Activated CD8-positive, alpha-beta T cell treated with anti-CD3 and anti-CD28 coated beads for 36 hours (primary cell): ENCODE measurements at places on chromosomes 2 and 18.

- DNase-seq = no peak
Observed at GRCh38 chr18:28637897-28638296, 461.0 kb upstream of the CDH2 start.

- peak; percentile 73 for DNase-seq
Observed at GRCh38 chr2:98551316-98551715, 57.0 kb downstream of the COA5 start.

DNA sequence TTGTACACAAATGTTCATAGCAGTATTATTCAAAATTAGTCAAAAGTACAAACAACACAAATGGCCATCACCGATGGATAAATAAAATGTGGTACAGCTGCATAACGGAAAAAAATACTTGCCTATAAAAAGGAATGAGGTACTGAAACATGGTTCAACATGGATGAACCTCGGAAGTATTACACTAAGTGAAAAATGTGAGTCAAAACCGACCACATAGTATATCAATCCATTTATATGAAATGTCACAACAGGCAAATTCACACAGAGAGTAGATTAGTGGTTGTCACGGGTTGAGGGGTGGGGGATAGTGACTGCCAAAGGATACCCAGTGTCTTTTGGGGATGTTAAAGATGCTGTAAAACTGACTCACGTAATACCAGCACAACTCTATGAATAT lies 3.5 kb downstream of the SS18 start:
- no peak for DNase-seq

DNA sequence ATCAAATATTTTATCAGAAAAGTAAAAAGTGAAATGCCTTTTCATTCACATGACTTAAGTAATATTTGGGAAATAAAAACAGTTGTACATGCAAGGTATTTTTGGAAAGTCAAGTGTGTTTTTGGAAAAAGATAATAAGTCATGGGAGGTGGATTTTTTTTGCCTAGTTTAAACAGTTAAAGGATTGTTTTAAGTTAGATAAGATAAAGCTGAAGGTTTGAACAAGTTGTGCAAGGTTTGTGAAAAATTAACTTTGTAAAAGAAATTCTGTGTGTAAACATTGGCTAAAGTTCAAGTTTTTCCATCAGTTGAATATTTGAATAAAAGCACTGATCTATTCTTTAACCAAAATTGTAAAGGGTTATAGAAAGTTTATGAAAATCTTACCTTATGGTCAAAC lies 207.9 kb upstream of the RGPD4 start:
- DNase-seq = no peak

GRCh38 chr2:193894081-193894480 lies 1699.3 kb upstream of the TMEFF2 start:
- no peak for DNase-seq

DNA sequence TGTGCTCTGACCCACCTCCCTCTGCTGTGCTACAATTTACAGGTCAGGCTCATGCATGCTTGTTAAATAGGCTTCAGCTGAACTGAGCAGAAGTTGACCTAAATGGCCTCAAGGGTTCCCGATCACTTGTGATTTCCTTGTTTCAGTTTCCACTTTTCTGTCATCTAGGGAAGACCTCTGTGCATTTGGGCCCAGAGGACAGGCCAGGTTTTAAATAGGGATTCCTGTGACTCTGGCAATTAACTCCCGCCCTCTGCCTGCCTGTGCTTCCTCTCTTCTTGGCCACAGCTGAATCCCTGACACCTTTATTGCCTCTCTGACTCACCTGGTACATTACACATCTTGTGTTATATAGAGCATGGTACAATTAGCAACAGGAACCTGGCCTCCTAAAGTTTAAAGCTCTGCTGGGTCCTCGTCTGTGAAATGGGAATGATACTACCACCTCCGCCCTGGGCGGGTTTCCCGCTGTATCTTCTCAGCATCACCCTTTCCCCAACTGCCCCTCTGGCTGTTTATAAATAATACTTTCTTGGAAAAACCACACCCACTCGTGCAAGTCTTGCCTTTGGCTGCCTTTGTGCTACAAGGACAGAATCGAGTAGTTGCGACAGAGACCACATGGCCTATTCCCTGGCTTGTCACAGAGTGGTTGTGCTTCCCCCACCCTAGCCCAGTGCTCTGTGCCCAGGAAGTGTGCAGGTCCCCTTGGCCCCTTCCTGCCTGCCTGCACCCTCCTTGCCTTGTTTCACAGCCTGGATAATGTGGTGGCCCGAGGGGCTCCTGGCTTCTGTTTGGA lies 7.9 kb downstream of the CABLES1 start:
- peak; percentile 15 for DNase-seq

DNA sequence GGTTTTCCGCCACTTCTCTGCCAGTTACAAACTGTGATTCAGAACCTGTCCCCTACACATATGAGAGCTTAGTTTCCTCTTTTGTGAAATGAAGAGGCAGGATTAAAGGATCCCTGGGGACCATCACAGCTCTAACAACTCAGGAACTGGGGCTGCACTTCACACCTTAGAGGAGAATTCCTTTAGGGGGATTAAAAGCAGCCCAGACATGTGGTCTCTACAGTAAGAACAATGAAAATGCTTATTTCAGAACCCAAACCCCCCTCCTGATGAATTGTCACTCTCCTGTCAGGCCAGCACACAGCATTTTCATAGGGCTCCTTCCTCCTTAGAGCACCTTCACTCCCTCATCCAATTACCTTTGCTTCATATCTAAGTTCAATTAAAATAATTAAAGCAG lies 101.5 kb upstream of the NEDD4L start:
- no peak for DNase-seq

DNA sequence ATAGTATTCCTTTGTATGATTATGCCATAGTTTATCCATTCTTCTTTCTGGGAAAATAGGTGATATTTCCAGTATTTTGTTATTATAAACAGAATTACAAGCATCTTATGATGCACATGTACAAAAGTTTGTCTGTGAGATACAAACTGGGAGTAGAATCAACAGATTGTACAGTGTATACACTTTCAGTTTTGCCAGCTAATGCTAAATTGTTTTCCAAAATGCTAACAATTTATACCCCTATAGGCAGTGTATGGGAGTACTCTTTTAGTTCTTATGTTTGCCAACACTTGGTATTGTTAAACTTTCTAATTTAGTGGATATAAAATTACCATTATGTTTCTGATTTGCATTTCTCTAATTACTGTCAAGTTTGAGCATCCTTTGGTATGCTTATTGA lies 31.0 kb upstream of the TNFRSF11A start:
- no peak for DNase-seq

DNA sequence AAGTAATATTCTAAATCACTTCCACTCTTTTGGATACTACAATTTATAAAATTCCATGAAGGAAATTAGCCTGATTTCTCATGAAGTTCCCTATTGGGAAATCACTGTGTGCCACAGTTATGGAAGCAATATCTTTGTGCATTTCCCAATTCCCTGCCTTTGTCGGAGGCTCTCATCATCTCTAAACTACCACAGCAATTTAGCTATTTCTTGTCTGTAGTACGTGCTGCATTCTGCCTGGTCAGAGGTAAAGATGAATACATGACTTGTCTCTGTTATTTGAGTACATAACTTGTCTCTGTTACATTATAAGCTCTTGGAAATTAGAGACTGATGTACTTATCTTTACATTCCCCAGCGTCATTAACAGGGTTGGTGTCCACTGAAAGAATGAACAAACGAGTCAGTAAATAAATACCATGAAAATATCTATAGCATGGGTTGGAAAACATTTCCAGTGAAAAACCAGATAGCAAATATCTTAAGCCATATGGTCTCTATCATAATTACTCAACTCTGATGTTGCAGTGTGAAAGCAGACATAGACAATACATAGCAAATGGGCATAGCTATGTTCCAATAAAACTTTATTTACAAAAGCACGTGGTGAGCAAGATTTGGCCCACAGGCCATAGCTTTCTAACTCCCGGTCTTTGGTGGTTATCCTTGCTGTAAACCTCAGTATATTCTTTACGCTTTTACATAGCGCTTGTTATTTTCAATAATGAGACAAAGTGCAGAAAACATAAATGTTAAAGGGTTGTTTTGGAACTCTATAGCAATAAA lies 78.8 kb downstream of the BCL2 start:
- no peak for DNase-seq

GRCh38 chr18:76524900-76525698 lies 30.1 kb upstream of the ZNF516 start:
- DNase-seq = no peak

DNA sequence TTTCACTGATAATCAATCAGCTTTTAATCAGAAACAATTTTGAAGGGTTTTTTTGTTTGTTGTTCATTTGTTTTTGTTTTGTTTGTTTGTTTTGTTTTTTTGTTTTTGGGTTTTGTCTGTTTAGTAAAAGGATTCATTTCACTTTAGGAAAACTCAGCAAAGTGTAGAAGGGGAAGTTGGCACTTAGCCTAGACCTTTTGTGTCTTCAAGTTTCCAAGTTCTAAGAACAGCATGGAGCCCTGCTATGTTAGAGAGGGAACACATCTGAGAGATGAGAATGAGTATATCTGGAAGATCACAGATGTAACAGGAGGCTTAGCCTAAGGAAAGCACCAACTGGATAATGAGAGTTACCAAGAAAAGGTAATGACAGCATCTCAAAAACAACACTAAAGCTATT lies 501.5 kb downstream of the ERBB4 start:
- DNase-seq = no peak

GRCh38 chr18:48142353-48142752 lies 211.9 kb upstream of the SMAD2 start:
- no peak for DNase-seq

DNA sequence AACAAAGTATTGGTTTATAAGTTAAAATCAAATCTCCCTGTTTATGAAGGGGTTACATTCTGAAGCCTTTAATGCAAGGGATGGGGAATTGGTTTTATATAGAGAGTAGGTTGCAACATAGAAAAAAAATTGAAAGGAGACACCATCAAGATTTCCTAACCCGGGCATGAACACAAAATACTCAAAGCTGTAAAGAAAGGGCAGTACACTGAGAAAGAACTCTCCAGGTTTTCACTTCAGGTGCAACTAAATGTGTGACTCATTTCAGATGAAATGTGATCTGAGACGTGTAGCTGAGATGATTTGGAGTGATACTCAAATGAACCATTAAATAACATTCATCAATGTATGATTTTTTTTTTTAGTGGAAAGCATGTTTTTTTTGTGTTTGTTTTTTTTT lies 43.6 kb downstream of the SANBR start:
- no peak for DNase-seq

DNA sequence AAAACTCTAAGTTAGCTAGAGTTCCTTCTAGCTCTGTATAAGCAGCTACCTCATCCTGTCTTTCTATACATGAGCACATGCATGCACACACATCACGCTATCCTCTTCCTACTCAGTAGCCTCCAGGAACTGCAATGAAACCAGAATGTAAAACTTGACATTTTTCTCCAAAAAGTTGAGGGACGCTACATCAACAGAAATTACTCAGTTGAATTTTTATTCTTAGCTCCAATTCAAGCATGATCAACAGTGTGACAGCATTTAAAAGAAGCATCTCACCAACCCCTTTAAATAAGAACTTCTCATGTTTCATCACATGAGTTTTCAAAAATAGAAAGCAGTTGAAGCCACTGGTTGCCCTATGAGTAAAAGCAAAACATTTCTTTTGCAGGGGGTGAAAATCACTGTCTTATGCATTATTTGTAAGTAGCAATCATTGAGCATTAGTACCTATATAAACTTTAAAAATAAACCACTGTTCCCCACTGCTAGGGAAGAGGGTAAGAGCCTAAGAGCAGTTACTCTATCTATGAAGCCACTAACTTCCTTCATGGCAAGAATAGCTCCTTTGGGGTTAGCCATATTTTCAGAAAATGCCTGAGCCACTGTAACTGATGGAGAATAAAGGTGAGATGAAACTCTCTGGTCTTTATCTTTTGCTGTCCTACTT lies 77.9 kb upstream of the ARL5A start:
- no peak for DNase-seq

GRCh38 chr2:3199627-3200345 lies 177.8 kb downstream of the EIPR1 start:
- no peak for DNase-seq

- DNase-seq = peak; percentile 45
Observed at GRCh38 chr18:56709463-56709862, 58.3 kb downstream of the WDR7 start.

GRCh38 chr18:49734836-49735235 lies 78.5 kb downstream of the ACAA2 start:
- DNase-seq = no peak
